ENCODE measurements at places on chromosomes 6 and 20.

DNA sequence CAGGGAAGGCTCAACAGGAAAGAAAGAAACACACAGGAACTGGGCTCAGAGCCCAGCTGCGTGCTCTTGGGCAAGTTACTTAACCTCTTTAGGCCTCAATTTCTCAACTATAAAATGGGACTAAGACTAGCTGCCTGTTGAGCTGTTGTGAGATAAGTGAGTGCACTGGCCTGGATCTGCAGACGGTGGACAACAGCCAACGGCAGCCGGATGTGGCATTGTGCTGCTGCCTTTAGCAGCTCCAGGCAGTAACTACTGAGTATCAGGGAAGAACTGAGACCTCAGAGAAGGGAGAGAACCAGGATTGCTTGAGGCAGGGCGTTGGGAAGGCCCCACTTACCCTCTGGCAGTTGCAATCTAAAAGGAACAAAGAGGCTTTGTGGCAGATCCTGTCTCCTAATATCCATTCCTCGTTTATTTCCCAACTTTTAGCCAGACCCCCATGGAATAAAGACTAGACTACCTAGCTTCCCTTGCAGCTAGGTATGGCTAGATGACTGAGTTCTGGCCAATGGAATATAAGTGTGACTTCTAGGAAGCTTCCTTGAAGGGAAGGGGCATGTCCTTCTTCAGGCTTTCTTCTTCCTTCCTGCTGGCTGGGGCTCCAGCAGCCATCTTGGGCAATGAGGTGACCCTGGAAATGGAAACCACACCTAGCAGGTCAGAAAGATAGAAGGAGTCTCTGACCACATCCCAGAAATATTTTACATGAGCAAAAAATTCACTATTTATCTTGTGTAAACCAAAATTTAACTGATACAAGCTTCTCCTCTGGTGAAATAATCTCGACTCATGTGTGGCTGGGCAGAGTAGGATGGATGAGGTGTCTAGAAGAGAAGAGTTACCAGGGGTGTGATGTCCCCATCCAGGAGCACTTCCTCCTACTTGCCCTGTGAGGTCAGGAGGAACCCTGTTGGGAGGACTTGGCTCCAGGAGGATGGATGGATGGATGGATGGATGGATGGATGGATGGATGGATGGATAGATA, 67.6 kb downstream of the MRPL14 start:
- DNase-seq: no peak

GRCh38 chr20:10313701-10314100, 95.1 kb downstream of the SNAP25 start:
- DNase-seq: no peak

GRCh38 chr6:111356551-111356950, 126.5 kb downstream of the REV3L start:
- no peak for DNase-seq

DNA sequence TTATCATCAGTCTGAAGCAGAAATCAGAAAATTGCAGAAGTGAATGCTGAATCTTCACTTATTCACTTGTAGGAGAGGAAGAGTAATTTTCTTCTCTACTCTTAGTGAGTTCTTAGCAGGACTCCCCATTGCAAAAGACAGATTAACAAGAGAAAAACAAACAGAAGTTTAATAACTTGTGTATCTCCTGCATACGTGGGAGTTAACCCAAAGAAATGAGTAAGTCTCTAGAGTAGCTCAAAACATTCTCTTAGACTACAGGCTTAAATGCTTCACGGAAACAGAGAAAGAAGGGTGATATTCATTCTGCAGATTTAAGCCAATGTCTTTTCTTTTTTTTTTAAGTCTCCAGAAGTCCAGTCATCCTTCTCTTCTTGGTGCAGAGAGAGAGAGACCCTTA, 97.9 kb upstream of the TMEM181 start:
- no peak for DNase-seq

DNA sequence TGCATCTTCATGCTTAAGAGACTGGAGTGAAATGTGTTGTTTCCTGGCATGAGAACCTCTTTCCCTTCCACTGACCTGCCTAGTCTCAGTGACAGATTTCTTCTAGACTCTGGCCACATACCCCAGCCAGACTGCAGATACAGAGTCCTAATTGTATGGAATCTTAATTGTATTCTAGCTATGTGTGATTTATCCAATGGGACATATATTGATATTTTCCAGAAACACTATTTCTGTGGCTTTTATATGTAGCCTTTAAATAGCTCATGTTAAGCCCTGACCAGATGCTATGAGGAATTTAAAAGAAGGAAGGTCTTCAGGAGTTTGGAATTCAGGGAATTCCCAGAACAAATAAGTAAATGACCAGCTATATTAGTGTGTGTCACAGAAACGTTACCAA, 99.0 kb downstream of the FIG4 start:
- no peak for DNase-seq

DNA sequence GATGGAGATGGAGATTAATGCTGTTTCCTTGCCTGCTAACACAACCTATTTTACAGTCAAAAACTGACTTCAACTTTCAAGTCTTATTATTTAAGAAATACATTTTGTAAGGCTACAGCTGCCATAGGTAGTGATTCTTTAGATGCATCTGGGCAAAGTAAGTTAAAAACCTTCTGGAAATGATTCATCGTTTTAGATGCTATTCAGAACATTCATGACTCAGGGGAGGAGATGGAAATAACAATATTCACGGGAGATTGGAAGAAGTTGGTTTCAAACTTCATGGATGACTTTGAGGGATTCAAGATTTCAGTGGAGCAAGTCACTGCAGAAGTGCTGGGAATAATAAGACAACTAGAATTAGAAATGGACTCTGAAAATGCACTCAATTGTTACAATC, 174.9 kb upstream of the GGTLC1 start:
- DNase-seq: no peak

Measured in muscle of arm (tissue), 14 donors.